Activated T-helper 9 cell treated with anti-CD3 and anti-CD28 coated beads, Interleukin-2, amount 50 U/mL, for 16 hours (primary cell): ENCODE measurements at places on chromosomes 2 and 18.

DNA sequence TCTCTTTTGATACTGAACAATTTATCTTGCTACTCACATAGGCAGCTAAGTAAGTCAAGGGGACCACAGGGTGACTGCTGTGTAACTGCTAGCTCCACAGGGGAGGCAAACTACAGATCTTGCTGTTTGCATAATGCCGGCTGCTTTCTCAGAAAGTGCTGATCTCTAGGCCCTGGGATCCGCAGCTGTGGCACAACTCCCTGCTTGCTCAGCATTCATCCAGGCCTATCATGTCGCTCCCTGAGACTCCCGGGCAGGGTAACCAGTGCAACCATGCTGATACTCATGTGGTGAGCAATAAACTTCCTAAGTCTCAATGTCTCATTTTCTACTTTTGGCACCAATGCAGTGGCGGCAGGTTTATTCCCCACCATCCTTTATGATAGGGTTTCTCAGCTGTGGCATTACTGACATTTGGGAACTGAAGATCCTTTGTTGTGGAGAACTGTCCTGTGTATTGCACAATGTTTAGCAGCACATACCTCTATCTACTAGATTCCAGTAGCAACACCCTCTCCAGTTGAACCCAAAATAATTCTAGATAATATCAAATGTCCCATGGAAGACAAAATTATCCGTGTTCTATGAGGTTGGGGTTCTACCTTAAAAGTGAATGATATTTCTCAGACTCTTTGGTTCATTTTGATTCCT is 1101.3 kb downstream of the LRP1B start:
- DNase-seq, result no peak

DNA sequence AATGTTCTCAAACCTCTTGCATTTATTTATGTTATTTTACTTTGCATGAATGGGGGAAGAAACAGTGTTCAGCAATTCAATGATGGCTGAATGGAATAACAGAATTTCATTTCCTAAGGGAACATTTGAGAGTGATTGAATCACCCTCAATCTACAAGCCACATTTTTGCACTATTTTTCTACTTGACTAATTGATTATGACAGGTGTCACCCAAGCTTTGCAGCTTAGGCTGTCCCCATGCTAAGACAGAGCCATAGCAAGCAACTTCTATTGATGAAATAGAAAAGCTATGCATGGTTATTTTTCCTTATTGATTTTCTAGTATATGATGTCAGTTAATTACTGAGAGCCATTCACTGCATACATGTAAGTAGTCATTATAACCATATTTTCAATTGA is 795.7 kb downstream of the DCC start:
- no peak for DNase-seq

DNA sequence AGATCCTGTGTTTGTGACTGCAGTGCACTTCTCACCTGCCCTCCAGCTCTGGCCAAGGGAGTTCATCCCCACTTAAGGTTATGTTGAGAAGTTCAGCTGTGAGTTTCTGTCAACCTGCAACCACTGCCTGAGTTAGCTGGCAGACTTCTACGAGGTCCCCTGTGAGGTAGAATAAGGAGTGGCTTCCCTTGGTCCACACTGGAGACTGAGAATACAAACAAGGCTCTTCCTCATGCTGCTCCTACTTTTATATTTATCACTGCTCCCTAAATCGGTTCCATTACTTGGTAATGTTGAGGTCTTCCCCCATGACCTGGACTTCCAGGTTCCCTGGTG is 353.2 kb upstream of the CWC22 start:
- no peak for DNase-seq

GRCh38 chr18:36734596-36734995 is 94.2 kb downstream of the TPGS2 start:
- DNase-seq, result no peak

DNA sequence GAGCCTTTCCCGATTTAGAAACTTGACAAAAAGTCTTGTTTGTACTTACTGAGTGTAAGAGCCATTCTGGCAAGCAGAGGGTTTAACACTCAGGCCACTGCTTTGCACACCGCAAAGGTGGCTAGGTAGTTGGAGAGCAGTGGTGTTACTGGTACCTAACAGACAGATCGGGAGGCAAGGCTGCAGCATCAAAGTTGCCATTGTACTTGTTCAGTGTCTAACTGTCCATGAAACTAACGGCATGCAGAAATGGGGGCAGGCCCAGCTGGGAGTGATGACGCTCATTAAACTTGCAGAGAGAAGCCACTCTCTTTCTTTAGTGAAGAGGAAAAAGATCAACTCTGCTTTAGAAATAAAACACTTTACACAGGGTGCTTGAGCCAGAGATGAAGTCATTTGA is 10.1 kb downstream of the GPR39 start:
- DNase-seq, result no peak

DNA sequence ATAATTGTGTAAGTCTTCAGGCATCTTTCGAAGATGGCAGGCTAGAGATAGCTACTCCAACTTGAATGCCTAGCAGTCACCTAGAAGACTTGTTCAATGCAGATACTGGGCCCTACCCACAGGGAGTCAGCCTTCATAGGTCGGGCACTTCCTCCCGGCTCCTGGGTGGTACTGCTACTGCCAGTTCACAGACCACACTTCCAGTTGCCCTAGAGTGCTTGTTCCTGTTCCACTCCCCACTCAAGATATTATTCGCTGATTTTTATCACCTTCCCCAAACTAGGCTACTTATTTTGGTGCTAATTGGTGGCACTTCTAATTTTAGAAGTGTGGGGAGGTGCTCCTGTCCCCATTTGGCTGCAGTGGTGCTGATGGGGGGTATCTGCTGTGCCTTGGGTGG is 34.2 kb downstream of the INPP4A start:
- DNase-seq, result no peak

DNA sequence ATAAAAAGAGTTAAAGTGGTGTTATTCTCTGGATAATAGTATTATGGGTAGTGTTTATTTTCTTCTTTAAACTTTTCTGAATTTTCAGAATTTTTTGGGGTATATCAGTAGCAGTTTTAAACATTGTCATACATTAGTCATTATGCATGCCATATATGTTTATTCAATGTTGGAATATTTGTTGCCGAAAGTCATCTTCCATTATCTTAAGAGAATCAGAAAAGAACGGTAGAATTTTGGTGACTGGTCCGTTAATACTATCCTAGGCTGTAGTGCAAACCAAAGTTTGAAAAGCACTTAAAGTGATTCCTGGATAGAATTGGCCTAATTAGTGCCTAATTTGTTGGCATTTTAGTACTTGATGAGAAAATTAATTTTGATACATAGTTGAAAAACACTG is 244.1 kb downstream of the PHLPP1 start:
- DNase-seq, result no peak

GRCh38 chr2:14815201-14815600 is 182.7 kb downstream of the LRATD1 start:
- DNase-seq, result no peak

DNA sequence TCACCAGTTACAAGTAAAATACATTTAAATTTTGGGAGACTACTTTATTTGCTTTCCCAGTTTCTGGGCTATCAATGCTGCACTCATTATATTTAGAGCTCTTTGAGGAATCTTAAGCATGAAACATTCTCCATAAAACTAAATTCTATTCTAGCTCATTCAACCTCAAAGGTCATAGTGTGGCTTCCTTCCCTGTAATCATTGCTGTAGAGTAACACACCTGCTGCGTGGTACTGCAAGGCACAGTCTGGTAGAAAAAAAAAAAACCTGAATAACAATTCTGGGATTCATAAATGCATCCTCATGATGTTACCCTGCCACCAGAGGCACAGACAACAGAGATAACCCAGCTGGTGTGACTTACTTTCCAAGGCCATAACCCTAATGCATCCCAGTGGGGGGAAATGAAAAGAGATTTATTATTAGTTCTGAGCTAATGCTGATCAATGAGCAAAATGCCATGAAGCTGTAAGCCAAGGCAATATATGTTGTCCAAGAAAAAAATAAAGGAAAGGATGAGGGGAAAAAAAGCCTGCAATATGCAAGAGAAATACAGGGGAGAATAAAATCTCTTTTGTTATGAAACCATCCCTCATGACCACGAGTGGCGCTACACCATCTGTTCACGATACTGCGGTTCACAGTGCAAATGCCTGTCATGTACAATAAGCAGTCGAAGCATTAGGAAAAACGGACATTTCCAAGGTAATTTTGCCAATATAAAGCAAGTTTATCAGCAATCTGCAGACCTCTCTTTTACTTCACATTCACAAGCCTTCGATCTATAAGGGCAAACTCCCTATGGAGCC is 1481.6 kb upstream of the PIK3C3 start:
- DNase-seq, result no peak

GRCh38 chr2:236955521-236956030 is 130.1 kb upstream of the COPS8 start:
- DNase-seq, result no peak

DNA sequence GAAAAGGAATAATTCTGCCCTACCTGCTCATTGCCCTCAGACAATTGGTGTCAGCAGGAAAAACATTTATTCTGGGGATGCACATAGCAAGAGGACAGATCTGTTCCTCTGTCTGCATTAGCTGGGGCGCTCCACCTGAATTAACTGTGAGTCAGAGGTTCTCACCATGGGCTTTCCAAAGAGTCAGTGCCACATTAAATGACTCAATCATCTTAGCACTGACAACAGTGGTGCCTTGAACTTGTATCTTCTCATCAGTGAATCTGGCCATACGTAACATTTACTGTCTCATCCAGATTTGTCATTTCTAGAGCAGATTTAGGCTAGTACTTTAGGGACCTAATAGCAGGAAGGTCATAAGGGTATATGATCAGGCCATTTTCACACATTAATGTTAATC is 358.1 kb upstream of the CRIM1 start:
- no peak for DNase-seq

DNA sequence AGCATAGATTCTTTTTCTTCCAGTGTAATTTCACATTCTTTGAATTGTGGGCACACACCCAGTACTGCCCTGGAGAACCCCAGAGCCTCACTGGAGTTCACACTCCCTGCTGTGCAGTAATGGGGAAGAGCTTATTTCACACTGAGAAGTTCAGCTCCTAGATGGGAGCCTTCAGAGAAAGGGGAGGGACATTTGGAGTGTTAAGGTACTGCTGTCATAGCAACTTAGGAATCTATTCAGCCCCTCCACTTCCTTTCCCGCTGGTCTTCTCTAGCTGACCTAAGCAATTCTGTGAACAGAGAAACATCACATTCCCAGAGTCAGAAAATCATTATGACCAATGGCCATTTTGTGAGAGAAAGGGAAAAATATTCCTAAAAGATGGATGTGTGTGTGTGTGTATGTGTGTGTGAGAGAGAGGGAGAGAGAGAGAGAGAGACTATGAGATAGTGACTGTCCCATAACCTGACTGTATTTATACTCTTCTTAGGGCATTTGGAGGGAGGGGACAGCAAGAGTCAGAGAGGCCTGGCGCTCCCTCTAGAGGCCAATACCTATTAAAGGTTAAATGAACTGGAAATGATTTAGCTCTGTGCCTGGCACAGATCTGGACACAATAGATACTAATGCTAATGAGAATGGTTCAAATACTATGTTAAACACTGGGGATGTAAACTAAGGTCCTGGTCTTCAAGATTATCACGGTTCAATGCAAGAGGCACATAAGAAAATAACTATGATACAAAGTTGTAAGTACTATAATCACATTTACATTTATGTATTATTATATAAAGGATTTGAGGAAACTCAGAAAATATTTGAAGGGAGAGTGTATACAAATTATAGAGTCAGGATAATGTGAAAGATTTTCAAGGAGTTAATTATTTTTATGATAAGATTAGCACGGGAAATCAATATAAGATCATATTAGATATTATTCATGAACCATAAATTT is 41.5 kb upstream of the RPE start:
- peak; percentile 2 for DNase-seq

- no peak for DNase-seq
Measured at GRCh38 chr2:15172825-15173224, 388.3 kb downstream of the NBAS start.

DNA sequence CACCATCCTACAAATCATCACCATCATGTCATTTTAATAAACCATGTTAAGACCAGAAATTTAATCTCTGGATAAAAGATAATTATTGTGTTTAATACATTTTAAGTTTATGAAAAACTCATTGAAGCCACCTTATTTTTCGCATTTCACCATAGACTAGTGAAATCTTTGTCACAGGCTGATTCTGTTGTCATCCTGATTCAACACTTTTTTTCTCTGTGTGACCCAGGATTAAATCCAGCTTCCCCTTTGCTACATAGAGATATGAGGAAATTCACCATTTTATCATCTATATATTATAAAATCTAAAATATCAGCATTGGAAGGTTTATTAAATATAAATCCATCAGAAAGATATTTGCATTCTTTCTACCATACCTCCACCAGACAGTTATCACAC is 29.2 kb upstream of the MRO start:
- DNase-seq, result no peak

GRCh38 chr2:16581241-16581640 is 84.4 kb downstream of the CYRIA start:
- no peak for DNase-seq

DNA sequence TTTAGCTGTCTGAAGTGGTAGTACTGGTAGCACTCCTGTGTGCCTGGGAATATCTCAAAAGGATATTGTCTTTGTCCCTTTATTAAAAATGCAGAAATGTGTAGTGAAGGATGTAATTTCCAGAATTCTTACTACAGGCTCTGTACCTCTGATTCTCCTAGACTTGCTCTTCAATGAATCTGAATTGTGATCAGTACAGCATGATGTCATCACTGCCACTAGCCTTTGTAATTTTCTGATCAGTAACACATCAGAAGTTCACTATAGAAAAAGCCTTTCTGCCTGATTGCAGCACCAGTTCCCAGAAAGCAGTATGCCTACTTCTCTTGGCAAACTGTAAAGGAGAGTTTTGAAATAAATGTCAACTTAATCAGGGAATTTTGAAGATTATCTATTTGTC is 29.2 kb upstream of the OTOF start:
- no peak for DNase-seq

DNA sequence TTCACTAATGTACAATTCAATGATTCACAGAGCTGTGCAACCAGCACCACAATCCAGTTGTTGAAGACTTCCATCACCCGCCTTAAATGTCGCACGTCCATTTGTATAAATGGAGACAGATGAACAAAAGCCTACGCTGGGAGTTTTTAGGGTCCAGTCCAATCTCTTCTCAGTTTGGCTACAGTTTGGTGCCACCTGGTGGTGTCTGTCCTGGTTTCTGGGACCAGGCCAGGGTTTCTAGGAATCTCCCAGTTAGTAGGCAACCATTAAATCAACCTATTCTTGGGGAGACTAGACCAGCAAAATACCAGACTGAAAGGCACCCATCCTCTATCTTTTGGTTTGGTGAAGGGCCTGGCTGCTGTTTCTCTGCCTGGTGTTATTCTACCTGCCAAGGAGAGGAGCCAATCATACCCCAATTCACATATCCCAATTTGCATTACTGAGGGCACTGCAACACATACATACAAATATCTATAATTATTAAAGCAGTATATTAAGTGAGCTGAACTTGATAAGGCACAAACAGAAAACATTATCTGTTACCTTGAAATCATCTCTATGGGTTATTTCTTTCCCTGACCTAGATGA is 3.2 kb upstream of the DDX1 start:
- DNase-seq, result no peak

DNA sequence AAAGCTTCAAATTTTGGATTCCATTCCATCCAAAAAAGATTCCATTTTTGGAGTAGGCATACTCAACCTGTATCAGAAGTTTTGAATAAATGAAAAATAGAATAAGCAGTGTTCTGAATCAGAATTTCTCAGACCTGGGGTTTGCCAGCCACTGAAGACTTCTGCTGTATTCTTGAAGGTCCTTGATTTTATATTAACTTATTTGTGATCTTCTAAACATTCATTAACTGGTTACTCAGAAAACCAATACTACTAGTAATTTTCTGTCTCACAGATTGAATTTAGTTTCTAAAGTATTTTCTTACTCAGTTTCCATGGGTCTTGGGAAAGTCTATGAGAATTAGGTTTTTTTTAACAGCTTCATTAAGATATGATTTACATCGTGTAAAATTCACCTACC is 60.9 kb downstream of the RIF1 start:
- DNase-seq, result no peak
